ENCODE measurements at places on chromosomes 3 and 15. TPM values are rescaled to one million over a fixed set of nuclear protein-coding genes. Genes with fewer than 3 reads are reported as not detected.

The ISL2 gene
- polyA plus RNA-seq: 0.11 TPM

- no peak overlapping the region for H3K27ac ChIP-seq
- H3K4me3 ChIP-seq: no peak overlapping the region
- H3K4me1 ChIP-seq: no peaks in the 10 kb centered on the region
- no peaks in the 10 kb centered on the region for H3K36me3 ChIP-seq
- DNase-seq: no peak
These were observed 181.2 kb upstream of the NR2E3 start for GRCh38 chr15:71628988-71629770.

The RARB gene
- 0.85 TPM for polyA plus RNA-seq

The AADACL2 gene
- polyA plus RNA-seq: not detected

The BTLA gene
- polyA plus RNA-seq: not detected

The MBD4 gene
- polyA plus RNA-seq: 16.0 TPM

- no peak overlapping the region for H3K27ac ChIP-seq
- H3K4me1 ChIP-seq: peaks cover 3% of the 10 kb centered on the region
- no peak overlapping the region for H3K4me3 ChIP-seq
- no peak for DNase-seq
- no peaks in the 10 kb centered on the region for H3K27me3 ChIP-seq
These were observed 6.5 kb upstream of the PHLDB2 start for GRCh38 chr3:111852540-111852939.

DNA sequence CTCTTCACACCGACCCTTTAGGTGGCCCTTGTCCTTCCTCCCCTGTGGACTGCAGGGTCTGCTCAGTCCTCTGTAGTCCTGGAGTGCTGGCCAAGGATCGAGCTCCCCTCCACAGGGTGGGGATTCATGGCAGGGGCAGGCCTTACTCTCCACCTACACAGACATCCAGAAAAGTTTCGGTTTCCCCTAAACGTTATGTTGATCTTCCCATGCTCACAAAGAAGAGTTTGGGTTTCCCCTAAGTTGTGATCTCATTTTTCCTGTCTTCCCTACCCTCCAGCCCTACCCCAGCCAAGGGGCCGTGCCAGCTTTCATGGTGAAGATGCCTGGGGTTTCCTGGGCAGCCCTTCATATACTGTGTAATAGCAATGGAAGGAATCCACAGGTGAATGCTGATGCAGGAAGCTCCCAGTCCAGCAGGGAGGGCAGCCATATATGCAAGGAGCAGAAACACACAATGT is 10.3 kb downstream of the STOML1 start:
- no peaks in the 10 kb centered on the region for H3K4me1 ChIP-seq
- no peaks in the 10 kb centered on the region for H3K27me3 ChIP-seq
- no peak overlapping the region for H3K4me3 ChIP-seq
- H3K36me3 ChIP-seq: no peaks in the 10 kb centered on the region
- no peak overlapping the region for H3K27ac ChIP-seq

DNA sequence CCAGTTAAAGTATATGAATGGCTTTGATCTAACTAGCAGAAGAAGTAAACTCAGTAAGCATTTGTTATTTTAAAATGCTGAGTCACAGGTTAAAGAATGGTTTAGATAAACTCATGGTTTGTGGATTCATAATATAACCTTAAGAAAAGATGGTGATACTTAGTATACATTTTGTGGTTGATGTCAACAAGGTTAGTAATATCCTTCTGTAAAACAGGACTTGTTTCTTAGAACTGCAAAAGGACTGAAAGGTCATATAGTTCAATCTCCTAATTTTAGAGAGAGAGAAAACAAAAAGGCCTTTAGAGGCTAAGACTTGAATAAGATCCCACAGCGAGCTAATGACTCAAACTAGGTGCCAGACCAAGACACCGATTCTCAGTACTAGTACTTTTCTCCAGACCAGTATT is 50.0 kb downstream of the STRIT1 start:
- no peaks in the 10 kb centered on the region for H3K36me3 ChIP-seq
- no peak overlapping the region for H3K4me3 ChIP-seq
- DNase-seq: no peak
- H3K27ac ChIP-seq: no peak overlapping the region
- no peaks in the 10 kb centered on the region for H3K4me1 ChIP-seq

DNA sequence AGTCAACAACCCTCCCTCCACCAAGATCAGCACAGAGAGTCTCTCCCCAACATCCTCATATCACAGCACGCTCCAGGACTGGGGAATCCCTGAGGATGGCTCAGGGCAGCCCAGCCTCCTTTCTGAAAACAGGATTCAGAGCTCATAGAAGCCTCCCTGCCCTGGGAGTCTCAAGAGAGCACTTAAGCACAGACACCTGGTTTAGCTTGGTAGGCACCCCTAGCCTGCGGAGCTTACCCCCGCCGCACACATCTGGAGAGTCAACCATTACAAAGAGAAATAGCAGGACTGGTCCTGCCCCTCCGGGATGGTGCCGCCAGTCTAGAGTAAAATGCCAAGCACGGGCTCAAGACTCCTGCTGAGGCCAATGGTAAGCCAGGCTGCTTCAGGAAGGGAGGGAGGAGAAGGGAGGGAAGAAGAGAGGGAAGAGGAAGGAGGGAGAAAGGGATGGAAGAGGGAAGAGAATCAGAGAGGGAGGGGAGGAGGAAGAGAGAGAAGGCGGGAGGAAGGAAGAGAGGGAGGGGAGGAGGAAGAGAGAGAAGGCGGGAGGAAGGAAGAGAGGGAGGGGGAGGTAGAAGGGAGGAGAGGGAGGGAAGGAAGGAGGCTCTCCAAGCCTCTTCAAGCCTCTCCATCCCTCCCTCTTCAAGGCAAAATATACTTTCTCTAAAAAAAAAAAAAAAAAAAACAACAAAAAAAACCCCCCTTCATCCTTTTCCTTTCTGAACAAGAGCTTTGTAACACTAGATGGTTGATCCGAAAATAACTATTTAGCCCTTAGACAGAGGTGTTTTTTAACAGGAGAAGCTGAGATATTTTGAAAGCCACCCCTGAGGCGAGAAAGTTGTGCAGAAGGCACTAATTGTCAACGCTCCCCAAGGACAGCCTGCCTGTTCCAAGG is 278.6 kb upstream of the TLE3 start:
- peaks cover 10% of the 10 kb centered on the region for H3K4me1 ChIP-seq
- H3K27ac ChIP-seq: peak overlapping the region; percentile 39
- DNase-seq: no peak
- no peaks in the 10 kb centered on the region for H3K36me3 ChIP-seq
- no peaks in the 10 kb centered on the region for H3K27me3 ChIP-seq
- peak overlapping the region; percentile 13 for H3K4me3 ChIP-seq

DNA sequence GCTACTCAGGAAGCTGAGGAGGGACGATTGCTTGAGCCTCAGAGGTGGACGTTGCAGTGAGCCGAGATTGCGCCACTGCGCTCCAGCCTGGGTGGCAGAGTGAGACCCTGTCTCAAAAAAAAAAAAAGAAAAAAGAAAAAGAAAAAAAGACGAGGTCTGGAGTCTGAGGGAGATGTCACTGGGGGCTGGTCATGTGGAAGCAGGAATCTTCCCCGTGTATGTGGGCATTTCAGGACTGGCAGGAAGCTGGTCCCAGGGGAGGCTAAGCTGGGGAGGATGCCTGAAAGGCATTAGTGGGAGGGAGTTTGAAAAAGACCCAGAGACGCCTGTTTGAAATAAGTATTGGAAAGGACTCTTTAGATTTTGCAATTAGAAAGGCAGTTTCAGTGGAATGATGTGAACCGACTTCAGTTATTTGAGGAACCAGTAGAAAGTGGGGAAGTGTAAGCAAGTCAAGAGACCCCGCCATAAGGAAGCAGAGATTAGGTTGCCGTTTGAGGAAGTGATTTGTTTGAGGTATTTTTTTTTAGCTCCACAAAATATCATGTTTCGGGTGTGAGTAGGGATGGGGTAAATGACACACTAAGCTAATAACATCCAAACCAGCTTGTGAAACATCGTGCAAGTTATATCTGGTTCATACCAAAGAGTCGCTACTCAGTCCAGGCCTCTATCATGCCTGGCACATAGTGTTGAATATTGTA is 55.5 kb downstream of the ST6GAL1 start:
- no peak overlapping the region for H3K4me3 ChIP-seq
- no peak for DNase-seq
- no peaks in the 10 kb centered on the region for H3K27me3 ChIP-seq
- H3K4me1 ChIP-seq: peaks cover 6% of the 10 kb centered on the region
- H3K27ac ChIP-seq: no peak overlapping the region

The CSNK1G1 gene
- 2.4 TPM for polyA plus RNA-seq

- H3K27me3 ChIP-seq: no peaks in the 10 kb centered on the region
- no peak for DNase-seq
- H3K4me1 ChIP-seq: no peaks in the 10 kb centered on the region
These were observed 113.9 kb downstream of the TMEM108 start for GRCh38 chr3:133152056-133152455.

DNA sequence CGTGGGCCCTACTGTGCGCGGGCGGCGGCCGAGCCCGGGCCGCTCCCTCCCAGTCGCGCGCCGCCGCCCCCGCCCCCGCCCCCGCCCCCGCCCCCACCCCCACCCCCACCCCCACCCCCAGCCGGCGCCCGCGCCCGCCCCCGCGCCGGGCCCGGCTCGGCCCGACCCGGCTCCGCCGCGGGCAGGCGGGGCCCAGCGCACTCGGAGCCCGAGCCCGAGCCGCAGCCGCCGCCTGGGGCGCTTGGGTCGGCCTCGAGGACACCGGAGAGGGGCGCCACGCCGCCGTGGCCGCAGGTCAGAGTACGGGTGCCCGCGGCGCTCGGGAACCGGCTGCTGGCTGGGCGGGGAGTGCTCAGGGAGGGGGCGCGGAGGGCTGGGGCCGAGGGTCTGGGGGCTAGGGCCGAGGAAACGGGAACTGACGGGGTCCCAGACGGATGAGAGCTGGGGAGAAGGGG is 1.1 kb upstream of the PPARG start:
- peak overlapping the region; percentile 36 for H3K27ac ChIP-seq
- no peaks in the 10 kb centered on the region for H3K36me3 ChIP-seq
- no peak for DNase-seq
- H3K4me3 ChIP-seq: peak overlapping the region; percentile 43
- H3K27me3 ChIP-seq: no peaks in the 10 kb centered on the region
- no peaks in the 10 kb centered on the region for H3K4me1 ChIP-seq

DNA sequence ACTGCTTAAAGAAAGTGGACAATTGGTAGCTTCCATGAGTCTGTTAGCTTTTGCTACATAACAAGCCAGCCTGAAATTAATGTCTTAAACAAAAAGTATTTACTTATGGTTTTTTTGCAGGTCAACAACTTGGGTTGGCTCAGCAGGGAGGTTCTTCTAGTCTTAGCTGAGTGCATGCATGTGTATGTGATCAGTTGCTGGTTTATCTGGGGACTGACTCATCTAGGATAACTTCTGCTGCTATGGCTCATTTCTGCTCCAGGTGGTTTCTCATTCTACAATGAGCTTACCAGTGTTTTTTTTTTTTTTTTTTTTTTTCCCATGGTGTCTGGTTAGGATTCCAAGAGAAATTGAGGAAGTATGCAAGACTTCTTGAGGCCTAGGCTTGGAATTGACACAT is 244.7 kb downstream of the NSUN3 start:
- H3K4me1 ChIP-seq: no peaks in the 10 kb centered on the region
- H3K27me3 ChIP-seq: no peaks in the 10 kb centered on the region
- no peak overlapping the region for H3K4me3 ChIP-seq
- no peak overlapping the region for H3K27ac ChIP-seq

GRCh38 chr15:42082823-42083604 is 11.3 kb downstream of the PLA2G4D start:
- no peaks in the 10 kb centered on the region for H3K4me1 ChIP-seq
- H3K27ac ChIP-seq: no peak overlapping the region
- peak; percentile 7 for DNase-seq

- no peaks in the 10 kb centered on the region for H3K4me1 ChIP-seq
- no peak overlapping the region for H3K27ac ChIP-seq
- no peak overlapping the region for H3K4me3 ChIP-seq
- H3K36me3 ChIP-seq: no peaks in the 10 kb centered on the region
- no peak for DNase-seq
These were observed 4.3 kb downstream of the TMPRSS7 start for GRCh38 chr3:112038863-112039262.

The LIPC gene
- polyA plus RNA-seq: 2.3 TPM

DNA sequence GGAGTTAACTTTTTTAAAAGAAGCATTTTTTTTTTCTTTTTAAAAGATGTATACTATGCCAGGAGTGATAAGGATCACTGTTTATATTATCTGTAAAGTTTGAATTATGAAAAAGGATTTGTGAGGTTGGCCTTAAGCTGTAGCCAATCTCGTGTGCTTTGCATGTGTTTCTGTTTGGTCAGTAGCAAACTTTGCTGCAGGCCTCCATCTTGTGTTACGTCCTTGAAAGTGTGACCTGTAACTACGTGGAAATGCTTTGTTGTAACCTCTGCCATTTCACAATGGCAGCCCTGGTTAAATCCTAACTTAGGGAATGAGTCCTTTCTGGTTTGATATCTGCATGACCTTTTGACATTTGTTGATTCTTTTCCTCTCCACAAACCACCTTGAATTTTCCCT is 1345.6 kb downstream of the NSUN3 start:
- no peak overlapping the region for H3K4me3 ChIP-seq
- H3K36me3 ChIP-seq: no peaks in the 10 kb centered on the region
- no peaks in the 10 kb centered on the region for H3K4me1 ChIP-seq
- H3K27ac ChIP-seq: no peak overlapping the region
- no peaks in the 10 kb centered on the region for H3K27me3 ChIP-seq

DNA sequence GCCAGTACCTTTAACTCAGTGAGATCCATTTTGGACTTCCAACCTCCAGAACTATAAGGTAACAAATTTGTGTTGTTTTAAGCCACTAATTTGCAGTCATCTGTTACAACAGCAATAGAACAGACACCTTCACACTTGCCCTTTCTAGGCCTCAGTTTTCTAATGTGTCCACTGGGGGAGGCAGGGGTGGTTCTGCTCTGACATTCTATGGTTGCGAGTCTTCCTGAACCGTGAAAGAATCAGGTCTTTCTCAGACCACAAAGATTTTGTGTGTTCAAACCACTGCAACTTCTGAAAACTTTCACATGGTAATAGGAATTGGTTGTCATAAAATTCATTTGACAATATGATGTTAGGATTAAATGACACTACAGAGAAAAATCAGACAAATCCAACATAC is 26.8 kb upstream of the CSTA start:
- no peaks in the 10 kb centered on the region for H3K27me3 ChIP-seq
- no peak overlapping the region for H3K27ac ChIP-seq
- H3K36me3 ChIP-seq: no peaks in the 10 kb centered on the region
- H3K4me1 ChIP-seq: peaks cover 17% of the 10 kb centered on the region

DNA sequence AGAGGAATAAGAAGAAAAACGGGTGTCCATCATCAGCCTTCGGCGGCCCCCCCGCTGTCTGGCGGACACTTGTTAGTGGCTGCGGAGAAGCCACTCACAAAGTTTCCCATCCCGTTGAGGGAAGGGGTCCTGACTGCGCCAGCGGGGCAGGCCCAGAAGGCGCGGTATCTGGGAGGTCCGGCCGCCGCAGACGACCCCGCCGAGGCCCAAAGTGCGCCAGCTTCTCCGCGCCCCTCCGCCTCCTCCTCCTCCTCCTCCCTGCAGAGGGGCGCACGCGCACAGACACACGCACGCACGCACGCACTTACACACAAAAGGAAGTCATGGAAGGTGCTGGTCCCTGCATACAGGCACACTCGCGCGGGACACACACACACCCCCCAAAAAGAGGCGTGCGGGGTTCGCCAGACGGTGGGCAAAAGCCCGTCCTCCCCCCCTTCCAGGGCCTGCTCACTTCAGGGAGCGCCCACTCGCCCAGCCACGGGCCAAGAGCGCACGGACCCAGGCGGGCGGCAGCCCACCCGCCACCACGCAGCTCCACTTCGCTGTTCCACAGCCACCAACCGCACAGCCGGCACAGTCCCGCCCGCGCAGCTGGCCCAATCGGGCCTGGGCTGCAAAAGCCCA is 18.0 kb downstream of the ZNF148 start:
- peak; percentile 45 for DNase-seq

The ICE2 gene
- polyA plus RNA-seq: 13.7 TPM

- H3K4me3 ChIP-seq: no peak overlapping the region
- H3K27ac ChIP-seq: no peak overlapping the region
- no peak for DNase-seq
- no peaks in the 10 kb centered on the region for H3K4me1 ChIP-seq
These were observed 10.3 kb upstream of the LRRC34 start for GRCh38 chr3:169822983-169823382.

All from pancreas (tissue), 10 donors.